ENCODE measurements at places on chromosomes 5 and 9. TPM values are rescaled to one million over a fixed set of nuclear protein-coding genes. Genes with fewer than 3 reads are reported as not detected.

FRMPD1 gene
- 0.23 TPM for polyA plus RNA-seq

TMEM215 gene
- 0.71 TPM for polyA plus RNA-seq

FBP2 gene
- polyA plus RNA-seq: not detected

AGXT2 gene
- polyA plus RNA-seq: not detected

PCDHGC4 gene
- polyA plus RNA-seq: 0.31 TPM

FST gene
- 13.2 TPM for polyA plus RNA-seq

HSD17B3 gene
- not detected for polyA plus RNA-seq

CEP120 gene
- polyA plus RNA-seq: 4.9 TPM

CBY3 gene
- 0.38 TPM for polyA plus RNA-seq

CRB2 gene
- 0.34 TPM for polyA plus RNA-seq

HRCT1 gene
- not detected for polyA plus RNA-seq

CCDC192 gene
- polyA plus RNA-seq: 0.40 TPM

ATP10B gene
- polyA plus RNA-seq: 0.10 TPM

BTNL3 gene
- polyA plus RNA-seq: 0.08 TPM

FOXD4L6 gene
- polyA plus RNA-seq: not detected

SLCO6A1 gene
- polyA plus RNA-seq: 0.34 TPM

ROPN1L gene
- 0.57 TPM for polyA plus RNA-seq

GLDC gene
- 63.5 TPM for polyA plus RNA-seq

ADRA1B gene
- not detected for polyA plus RNA-seq

NDUFS6 gene
- polyA plus RNA-seq: 279 TPM

AKNA gene
- polyA plus RNA-seq: 11.2 TPM

NXNL2 gene
- 3.2 TPM for polyA plus RNA-seq

- DNase-seq: no peak
Observed at GRCh38 chr5:154620411-154620810, 134.8 kb upstream of the LARP1 start.

DNA sequence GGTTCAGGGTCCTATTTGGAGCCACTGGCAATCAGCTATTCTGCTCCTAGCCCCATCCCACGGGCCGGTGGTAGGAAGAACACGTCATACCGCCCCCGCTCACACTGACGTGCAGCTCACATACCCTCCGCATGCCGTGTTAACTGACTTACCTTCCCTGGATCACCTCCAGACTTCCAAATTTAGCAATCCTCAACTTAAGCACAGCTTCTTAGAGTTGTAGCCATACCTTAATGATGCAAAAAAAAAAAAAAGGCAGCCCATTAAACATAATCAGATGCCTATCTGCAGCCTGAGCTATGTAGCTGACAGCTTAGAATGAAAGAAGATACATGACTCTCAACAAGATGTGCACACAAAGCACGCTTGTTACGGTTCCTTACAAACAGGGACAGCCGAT, 93.0 kb downstream of the IRX2 start:
- DNase-seq: no peak

DNA sequence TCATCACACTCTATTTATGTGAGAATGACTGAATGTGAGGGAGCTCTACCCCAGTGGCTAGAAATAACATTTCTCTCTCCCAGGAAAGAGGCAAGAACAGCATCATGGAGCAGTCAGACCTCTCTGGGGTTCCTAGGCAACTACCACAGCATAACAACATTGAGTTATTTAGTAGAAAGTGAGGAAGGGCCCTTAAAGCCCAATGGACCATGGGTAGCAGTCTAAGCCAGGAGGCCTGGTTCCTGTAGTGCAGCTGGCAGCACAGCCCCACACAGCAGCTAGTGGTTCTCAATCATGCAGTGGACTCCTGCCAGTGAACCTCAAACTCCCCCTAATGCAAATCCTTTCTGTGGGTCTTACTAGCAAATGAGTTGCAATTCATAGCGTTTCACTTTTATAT, 55.3 kb downstream of the SPEF2 start:
- peak; percentile 47 for DNase-seq

GRCh38 chr9:29511680-29512079, 1938.4 kb upstream of the C9orf72 start:
- DNase-seq: peak; percentile 56

GRCh38 chr5:107112216-107112615, 558.5 kb downstream of the EFNA5 start:
- no peak for DNase-seq

GRCh38 chr9:123997665-123998277, 13.8 kb upstream of the LHX2 start:
- peak; percentile 54 for DNase-seq

DNA sequence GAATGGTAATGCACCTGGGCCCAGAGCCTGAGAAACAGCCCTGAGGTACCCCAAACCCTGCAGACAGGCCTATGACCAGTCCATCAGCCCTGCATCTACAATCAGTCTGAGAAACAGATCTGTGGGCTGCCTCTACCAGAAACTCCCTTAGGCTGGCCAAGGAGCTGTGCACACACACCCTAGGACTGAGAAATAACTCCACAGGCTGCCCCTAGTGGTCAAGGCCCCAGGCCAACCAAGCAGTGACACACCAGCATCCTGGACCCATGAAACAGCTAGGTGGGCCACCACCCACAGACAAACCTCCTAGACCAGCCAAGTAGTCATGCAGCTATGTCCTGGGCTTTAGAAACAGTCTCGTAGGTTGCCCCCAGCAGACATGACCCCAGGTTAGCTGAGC, 253.6 kb upstream of the VLDLR start:
- DNase-seq: no peak

- DNase-seq: no peak
Observed at GRCh38 chr5:146832985-146833732, 45.4 kb downstream of the PPP2R2B start.

- no peak for DNase-seq
Observed at GRCh38 chr5:159178978-159179377, 30.4 kb downstream of the RNF145 start.

GRCh38 chr5:73420666-73421065, 27.9 kb downstream of the FOXD1 start:
- DNase-seq: no peak

DNA sequence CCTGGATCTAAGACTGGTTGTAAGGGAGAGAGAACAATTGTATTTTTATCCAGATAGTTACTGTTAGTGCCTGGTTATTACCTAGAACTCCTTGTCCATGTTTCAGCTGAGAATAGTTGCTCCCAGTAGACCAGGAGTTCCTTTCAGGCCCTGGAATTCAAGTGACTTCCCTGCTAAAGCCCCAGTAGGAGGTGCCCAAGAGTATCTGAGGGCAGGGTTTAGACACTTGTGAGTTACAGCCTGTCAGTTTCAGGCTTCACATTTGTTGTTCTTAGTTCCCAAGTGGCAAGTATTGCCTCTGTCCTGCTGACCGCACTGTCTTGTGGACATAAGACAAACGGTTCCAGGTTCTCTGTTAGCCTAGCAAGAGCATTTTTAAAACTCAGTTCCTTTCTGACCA, 743.9 kb upstream of the SEMA6A start:
- DNase-seq: peak; percentile 81

DNA sequence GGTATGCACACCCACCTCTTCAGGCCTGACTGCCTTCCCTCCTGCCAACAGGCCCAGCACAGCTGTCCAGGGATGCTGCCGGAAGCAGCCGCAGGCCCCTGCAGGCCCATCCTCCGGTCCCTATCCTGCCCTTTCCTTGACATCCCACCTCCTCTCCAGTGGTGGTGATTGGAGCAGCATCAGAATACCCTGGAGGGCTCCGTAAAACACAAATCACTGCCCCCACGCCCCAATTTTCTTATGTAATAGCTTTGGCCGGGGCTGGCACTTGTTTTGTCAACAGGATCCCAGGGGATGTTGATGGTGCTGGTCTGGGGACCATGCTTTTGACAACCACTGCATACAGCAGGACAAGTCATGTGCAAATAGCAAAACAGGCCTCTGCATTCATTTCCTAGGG, 274.5 kb downstream of the GADD45G start:
- no peak for DNase-seq

GRCh38 chr5:127870914-127871313, 167.7 kb downstream of the CCDC192 start:
- DNase-seq: no peak

DNA sequence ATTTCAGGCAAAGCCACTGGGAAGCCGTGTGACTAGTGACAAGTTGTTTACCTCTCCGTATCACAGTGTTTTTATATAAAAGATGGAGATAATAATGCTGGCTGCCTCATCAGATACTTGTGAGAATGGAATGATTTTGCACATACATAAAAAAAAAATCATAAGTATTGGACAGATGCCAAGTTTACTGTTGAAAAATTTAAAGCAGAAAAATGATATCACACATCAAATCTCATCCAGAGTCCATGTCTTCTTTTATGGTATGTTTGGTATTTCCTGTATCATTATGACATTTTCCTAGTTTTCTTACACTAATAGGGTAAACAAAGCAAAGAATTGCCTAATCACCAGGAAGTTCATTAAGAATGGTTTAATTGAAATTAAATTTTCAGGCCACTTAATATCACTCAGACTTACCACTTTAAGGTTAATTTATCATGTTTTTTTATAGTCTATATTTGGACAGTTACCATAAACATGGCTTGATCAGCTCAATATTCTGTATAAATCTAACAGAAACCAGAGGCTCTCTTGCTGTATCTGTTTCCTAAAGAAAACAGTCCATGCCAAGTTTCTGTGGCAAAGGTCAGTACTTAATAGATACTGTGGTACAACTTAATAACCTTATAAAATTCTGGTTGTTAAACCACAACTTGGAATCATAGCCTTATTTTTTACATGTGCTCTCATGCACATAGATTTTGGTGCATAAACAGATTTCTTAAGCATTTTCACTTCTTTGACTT, 656.5 kb upstream of the RIOK2 start:
- no peak for DNase-seq

- DNase-seq: peak; percentile 41
Observed at GRCh38 chr5:150114102-150114641, 27.8 kb upstream of the CSF1R start.

GRCh38 chr5:150517272-150518152, 9.6 kb downstream of the NDST1 start:
- DNase-seq: no peak

DNA sequence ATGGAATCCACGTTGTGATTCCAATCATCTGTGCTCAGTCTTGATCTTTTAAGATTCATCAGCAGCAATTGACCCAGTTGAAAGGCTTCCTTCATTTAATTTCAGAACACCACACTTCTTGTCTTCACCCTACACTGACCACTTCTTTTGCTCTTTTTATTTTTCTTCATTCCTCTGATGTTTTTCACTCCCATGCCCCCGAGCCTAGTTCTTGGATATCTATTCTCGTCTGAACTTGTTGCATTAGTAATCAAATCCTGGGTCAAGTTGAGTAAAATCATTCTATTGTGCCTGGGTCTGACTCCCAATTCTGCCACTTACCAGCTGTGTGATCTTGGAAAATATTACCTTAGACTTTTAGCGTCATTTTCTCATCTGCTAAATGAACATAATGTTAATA, 356.5 kb downstream of the CDH12 start:
- no peak for DNase-seq

GRCh38 chr5:165258197-165258771, 1752.9 kb downstream of the MAT2B start:
- DNase-seq: no peak

- DNase-seq: no peak
Observed at GRCh38 chr5:143606043-143606752, 202.7 kb upstream of the NR3C1 start.

GRCh38 chr5:173488144-173488543, 128.3 kb downstream of the BOD1 start:
- DNase-seq: no peak

GRCh38 chr9:114806526-114806900, 674 bp upstream of the TNFSF15 start:
- DNase-seq: no peak

DNA sequence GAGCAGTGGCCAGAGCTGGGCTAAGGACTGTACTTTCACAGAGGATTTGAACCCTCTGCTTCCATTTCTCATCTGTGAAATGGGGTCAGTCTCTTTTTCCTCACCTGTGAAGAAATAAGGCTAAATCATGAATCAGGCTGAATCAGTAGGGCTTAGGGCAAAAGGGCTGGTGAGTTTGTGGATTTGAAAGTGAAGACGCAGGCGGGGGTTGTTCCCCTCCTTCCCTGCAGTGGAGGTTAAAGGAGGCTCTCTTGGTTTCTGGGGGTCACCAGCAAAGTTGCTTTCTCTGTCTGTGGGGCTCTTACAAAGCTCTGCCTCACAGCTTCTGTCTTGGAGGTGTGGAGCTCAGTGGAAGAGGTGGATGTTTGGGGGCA, 17.6 kb upstream of the NDST1 start:
- no peak for DNase-seq

- no peak for DNase-seq
Observed at GRCh38 chr5:79330071-79330470, 94.1 kb downstream of the JMY start.

GRCh38 chr5:178165581-178165980, 11.9 kb upstream of the NHP2 start:
- DNase-seq: no peak

- no peak for DNase-seq
Observed at GRCh38 chr9:8673830-8674229, 874.3 kb upstream of the DMAC1 start.

GRCh38 chr5:32531885-32532520, 53.4 kb upstream of the SUB1 start:
- DNase-seq: peak; percentile 68

DNA sequence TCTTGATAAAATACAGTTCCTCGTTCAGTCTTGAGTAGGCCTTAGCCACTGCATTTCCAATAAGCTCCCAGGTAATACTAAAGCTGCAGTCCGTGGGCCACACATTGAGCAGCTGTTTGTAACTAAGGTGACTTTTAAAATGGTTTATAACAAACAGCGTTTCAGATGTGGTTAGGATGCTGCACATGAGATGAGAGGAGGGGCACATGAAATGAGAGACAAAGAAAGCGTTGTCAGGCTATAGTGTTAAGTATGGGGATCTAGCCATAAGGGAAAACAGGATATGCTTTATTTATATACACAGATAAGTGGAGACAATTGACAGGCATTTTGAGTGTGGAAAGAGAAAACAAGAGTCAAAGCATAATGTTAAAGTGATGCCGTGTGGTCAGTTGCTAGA, 89.9 kb downstream of the PAM start:
- no peak for DNase-seq

DNA sequence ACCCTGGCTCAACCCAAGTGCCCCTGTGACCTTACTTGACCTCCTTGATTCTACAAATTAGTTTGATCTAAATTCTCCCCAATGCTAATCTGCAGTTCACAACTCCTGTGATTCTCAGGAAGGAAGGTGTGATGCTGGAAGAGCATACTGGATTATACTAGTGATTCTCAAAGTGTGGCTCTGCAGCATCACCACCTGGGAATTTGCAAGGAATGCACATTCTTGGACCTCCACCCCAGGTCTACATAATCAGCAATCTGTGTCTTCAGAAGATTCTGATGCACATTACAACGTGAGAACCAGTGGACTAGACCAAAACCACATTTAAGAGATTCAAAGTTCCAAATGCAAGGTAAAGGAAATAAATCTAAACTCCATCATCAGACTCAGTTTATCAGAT, 198.6 kb downstream of the AGTPBP1 start:
- DNase-seq: peak; percentile 47
